ENCODE measurements at places on chromosomes 1 and 21.
A peak's percentile ranks its signal among the peaks of the same experiment; 100 is the strongest.

DNA sequence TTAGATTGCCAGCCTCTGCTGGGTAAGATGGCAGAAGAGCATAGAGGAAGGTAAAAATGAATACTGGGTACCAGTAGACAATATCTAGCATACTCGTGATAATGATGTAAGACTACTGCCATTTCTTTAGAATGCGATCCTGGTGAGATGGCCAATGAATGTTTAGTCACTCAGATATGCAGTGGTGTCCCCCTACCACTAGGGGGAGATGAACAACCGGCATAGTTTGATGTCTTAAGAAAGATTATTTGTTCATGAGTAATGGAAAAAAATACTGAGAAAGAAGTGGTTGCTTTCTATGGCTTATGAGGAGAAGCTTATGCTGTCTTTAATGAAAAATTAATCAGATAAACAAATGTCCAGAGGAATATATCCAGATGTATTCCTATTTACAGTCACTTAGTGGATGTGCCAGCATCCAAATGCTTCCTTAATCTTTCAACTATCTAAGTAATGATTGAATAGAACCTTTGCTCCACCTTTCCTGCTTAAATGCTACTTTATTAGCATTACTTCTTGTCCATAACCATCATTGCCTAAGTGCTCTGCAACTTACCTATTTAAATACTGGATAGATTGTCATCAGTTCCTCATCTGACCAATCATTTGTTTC is 256.6 kb downstream of the ST6GALNAC3 start:
- DNase-seq, result peak; percentile 40

DNA sequence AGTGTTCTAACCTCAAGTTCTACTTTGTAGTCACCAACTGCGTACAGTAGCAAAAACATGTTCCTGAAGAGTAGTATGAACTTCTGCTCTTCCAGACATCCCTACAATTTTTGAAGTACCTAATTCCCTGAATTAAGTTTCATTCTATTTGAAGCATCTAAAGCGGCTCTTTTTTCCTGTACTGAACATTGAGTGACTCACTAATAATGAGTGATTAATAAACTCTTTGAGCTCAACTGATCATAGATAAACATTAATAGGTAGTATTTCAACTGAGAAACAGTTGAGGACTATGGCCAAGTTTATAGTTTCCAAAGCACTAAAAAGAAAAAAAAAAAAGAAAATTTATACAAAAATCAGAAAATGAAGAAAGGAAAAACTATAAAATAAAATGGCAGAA is 683.1 kb downstream of the LTN1 start:
- DNase-seq, result no peak

DNA sequence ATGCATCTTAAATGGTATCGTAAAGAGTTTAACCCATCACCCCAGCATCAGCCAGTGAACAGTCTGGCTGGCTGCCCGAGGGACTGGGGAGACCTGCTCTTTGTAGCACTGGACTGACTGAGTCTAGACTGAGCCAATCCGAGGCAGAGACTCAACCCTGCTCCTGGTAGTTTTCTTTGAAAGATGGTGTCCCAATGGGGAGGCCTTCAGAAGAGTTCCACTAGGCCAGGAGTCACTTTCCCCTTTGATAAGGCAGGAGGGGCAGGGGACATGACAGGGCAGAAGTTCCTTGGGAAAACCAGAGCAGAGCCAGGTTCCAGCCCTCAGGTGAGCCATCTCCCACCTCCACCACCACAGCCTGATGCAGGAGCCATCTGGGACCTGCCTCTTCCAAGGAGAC is 203.5 kb downstream of the CAMTA1 start:
- DNase-seq, result no peak

GRCh38 chr21:42397746-42398394 is 2.0 kb upstream of the TMPRSS3 start:
- no peak for DNase-seq

DNA sequence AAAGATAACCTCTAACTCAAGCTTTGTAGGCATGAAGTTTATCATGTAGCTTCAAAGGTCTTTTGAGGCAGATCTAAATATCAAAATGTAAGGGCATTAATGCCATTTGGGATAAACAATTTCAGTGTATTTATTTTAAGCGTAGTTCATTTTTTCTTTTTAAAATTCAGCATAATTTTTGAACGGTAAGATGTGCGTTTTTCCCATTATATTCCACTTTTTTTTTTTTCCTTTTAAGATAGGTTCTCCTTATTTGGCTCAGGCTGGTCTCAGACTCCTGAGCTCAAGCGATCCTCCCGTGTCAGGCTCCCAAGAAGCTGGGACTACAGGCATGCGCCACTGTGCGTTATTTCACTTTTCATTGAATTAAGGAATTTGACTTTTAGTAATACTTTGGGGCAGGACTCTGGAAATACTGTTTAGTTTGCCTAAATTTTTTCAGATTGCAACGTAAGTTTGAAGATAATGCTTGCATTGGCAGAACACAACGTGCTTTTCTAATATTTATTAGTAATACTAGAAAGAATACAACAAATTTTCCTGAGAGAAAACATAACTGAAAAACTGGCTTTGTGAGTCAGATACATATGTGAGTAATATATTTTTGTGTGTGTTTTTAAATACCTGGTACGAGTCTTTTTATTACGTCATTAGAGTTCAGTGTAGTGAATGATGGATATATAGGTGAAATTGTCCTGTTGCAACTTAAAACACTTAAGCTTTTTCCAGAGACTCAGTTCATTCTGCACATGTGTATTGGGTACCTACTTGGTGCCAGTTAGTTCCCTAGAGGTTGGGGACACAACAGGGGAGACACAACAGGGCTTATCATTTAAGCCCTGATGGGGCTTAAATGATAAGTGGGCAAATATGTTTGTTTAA is 2.2 kb downstream of the RALGPS2 start:
- no peak for DNase-seq

GRCh38 chr1:44389437-44389836 is 15.6 kb upstream of the RNF220 start:
- no peak for DNase-seq

DNA sequence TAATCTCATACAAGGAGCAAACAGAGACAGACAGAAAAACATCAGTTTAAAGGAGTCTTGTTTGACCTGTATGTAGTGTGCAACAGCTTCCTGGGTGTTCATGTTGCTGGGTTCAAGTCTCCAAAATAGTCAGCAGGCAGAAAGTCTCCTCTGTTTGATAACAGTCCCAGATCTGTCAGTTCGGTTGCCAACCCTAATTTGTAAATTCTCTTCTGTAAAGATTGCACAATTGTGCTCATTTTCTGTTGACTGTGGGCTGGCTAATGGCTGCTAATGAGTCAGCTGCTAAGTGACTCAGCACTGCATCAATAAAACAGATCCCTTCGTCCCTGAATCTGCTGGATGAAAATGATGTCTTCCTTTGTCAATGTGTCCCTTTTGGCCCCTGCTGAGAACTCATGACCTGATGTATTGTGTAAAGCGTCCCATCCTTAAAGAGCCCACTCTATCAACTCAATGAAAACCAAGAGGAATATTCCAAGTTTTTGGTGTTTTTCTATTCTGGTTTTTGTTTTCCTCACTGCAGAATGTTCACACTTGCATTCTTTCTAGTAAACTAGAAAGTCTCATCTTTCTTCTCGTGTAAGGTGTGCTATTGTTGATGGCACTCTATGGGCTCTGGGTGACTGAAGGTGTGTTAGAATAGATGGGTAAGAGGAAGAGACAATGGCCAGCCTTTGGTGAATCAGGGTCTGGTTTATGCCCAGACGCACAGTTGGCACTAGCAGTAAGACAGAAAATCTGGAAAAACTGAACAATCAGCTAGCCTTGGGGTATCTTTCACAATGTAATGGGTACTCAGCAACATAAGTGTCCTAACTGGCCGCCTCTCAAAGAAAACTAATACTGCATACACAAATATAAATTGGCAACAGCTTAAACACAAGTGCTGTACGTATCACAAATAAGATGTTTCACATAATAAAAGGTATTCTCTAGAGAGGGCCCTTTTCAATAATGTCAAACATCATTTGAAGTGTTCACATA is 75.1 kb upstream of the SIPA1L2 start:
- no peak for DNase-seq

GRCh38 chr1:16090076-16090826 is 16.8 kb upstream of the FAM131C start:
- no peak for DNase-seq

DNA sequence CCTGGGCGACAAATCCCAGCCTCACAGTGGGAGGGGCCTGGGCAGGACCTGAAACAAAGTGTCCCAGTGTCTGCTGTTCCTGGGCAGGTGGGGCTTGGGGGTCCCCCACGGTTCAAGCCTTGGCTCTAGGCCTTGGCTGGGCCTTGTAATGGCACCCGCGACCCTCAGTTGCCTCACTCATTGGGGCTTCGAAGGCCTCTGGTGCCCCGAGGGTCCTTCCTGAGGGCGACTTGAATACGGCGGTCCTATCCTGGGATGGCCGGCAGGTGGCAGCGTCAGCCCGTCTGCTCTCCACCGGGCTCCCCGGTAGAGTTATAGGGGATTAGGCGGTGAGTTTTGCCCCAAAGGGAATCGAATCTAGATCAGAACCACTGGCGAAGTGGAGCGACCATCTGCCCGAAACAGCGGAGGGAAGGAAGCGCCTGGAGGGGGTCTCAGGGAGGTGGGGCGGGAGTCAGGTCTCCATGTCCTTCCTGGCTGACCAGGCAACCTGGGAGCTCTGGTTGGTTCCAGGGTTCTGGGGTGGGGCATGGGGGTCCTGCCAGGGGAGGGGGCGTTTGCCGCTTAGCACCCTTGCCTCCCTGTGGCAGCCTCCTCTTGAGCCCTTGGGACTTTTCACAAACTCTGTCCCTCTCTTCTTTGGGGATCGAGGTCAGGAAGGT is 2.1 kb upstream of the PEX10 start:
- DNase-seq, result no peak

DNA sequence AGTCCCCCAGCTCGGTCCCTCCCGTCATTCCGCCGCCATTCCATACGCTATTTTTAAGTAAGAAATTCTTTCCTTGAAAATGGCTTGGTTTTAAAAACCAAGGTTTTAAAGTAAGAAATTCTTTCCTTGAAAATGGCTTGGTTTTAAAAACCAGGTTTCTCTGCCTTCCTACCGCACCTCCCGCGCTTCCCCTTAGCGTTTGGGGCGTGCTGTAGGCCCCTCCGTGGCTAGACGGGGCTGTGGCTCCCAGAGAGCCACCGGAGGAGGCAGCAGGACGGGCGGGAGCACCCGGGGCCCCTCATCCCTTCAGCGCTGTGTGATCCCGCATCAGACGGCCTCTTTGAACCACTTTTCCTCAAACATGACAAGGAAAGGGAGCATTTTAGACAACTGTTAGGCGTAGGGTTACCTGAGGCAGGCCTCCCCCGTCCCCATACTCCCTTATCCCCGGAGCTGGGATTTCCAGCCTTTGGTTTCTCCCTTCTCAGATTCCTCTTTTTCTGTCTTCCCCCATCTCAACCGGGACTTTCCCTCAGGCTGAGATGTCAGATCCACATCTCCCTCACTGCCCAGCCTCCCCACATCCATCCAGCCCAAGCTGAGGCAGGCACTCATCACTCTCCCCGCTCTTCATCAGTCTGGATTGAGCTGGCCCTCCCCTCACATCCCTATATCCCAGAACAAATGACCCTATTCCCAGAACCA is 541 bp upstream of the CD58 start:
- peak; percentile 28 for DNase-seq

- no peak for DNase-seq
Measured at GRCh38 chr1:153933430-153933829, 10.7 kb upstream of the GATAD2B start.

DNA sequence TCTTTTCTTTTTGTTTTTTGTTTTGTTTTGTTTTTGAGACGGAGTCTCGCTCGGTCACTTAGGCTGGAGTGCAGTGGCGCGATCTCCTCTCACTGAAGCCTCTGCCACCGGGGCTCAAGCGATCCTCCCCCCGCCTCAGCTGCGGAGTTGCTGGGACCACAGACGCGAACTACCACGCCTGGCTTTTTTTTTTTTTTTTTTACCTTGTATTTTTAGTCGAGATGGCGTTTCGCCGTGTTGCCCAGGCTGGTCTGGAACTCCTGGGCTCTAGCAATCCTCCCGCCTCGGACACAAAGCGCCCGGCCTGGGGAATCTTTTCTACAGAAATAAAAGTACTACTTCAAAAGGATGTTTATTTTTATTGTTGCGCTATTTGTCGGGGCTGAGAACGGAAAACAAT is 1.1 kb upstream of the SETDB1 start:
- DNase-seq, result no peak

GRCh38 chr1:34188985-34189384 is 12.3 kb downstream of the C1orf94 start:
- DNase-seq, result no peak

DNA sequence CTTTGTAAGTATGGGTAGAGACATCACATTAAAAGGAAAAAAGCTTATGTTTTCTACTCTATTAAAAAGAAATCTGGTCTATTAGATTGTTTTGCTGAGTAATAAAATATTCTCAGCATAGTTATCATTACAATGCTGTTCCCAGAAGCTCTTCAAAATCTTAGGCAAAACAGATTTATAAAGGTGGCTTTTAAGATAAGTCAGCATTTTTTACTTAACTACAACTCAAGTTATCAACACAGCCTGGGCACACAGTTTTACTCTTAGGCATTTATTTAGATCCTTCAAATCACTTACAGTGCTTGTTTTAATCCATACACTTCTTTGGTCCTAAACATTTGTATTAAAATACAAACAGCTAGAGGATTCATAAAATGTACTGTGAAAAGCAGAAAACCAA is 534.8 kb upstream of the NCAM2 start:
- no peak for DNase-seq

DNA sequence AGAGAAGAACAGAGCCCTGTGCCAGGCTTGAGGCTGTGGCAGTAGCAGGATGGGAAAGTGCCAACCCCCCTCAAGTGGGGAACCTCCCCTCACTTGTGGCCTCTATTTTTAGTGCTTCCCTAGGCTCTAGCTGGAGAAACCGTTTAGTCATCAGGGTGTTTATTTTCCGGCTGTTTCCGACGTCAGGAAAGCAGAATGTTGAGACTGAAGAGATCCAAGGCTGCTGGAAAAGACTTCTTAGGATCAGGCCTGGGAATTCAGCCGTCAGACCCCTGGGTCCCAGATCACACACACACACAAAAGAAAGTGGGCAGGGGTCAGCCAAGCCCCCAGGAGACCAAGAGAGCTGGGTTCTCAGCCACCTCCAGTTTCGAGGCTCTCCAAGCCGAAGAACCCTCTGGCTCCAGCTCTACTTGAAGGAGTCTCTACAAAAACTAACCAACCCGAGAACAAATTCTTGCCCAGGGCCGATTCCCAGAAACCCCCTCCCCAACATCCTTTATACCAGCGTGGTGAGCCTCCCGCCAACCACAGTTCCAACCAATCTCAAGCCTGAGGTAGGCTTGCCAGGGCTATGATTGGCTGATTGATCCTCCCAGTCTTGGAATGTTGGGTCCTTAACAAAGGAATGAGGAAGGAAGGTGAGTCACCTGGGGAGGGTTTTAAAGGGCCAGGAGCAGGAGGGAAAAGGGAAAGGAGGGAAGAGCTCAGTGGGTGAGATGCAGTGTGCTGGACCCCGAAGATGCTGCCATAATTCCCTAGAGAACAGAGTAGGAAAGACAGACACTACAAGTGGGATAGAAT is 2.5 kb upstream of the MEF2D start:
- DNase-seq, result no peak

DNA sequence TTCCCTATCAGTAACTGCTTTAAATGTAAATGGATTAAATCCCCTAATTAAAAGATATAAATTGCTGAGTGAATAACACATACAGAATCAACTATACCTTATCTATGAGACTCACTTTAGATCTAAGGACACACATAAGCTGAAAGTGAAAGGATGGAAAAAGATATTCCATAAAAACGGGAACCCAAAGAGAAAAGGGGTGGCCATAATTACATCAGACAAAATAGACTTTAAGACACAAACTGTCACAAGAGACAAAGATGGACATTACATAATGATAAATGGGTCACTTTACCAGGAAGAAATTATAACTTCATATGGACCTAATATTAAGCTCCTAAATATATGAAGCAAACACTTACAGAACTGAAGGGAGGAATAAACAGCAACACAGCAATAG is 59.2 kb downstream of the SLC25A24 start:
- DNase-seq, result no peak

GRCh38 chr1:10821388-10821787 is 24.9 kb upstream of the CASZ1 start:
- no peak for DNase-seq
